ENCODE measurements at places on chromosomes 7 and 10.

DNA sequence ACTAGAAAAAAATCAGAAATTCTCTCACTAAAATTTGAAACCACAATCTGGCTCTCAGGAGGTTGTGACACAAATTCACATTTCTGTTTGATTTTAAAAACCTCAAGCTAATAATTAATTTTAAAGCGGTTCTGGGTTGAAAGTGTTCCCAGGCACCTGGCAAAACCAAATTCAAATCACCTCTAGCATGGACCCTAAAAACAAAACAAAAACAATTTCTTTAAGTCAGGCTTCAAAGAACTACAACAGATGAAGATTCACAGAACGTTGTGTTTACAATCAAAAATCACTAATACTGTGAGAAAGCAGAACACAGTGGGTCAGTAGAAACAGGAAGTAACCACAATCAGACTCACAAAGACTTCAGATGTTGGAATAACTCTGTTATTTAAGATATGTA is 7.2 kb upstream of the RELN start:
- no peak for DNase-seq

DNA sequence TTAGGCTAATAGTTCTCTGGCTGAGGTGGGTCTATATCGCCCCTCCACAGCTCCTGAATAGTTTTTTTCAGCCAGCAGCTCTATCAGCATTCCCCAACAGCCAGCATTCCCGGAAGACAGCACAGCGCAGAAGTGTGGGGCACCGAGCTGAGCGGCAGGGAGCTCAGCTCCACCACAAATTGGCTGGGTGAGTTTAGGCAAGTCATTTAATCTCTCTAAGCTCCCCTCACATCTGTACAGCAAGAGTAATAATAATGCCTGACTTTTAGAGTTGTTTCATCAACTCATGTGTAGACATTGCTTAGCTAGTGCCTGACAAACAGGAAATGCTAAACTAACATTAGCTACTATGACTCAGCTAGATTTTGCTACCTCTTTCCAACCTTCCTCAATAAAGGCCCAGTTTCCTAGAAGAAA is 247.9 kb upstream of the PTN start:
- DNase-seq: no peak

- DNase-seq: no peak
Measured at GRCh38 chr7:97079300-97079699, 38.2 kb upstream of the SDHAF3 start.

GRCh38 chr10:31792745-31793144 is 135.9 kb downstream of the ARHGAP12 start:
- no peak for DNase-seq

DNA sequence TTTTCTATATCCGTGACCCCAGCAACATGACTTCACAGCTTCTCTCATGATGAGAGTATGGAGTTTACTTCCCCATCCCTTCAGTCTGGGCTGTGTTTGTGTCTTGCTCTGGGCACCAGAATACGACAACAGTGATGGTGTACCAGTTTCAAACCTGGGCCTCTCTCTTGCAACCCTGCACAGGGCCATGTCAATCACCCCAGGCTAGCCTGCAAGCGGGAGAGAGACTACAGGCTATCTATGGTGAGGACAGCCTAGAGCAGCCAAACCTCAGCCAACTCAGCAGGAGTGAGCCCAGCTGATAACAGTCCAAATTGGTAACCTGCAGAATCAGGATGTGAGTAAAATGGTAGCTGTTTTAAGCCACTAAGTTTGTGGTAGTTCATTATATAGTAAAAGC is 235.8 kb downstream of the CHCHD3 start:
- DNase-seq: no peak

DNA sequence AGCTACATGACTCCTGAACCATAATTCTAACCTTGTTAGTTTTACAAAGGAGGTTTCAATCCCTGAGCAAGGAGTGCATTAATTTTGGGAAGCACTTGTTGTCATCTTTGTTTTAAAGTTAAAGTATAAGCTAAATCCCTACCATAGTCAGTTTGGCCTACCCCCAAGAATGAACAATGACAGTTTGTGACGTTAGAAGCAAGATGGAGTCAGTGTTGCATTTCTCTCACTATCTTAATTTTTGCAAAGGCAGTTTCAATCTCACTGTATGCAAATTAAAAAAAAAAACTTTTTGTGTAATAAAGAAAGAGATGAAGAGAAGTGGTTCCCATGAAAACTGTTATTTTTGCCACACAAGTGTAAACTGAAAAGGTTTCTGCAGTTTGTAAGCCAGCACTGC is 50.7 kb upstream of the PIK3AP1 start:
- no peak for DNase-seq

DNA sequence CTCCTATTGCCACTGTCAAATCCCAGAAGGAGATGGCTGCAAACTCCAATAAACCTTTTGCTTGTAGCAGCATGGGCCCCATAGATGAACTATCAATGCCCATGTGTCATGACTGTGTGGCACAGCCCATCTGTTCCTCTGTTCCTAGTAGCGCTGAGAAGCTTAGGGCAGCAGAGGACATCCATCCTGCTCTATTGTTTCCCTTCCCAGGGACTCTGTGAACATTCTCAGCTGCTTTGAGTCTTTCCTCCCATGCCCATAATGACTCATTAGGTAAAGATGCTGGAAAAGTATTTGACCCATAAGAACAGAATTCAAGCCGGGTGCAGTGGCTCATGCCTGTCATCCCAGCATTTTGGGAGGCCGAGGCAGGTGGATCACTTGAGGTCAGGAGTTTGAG is 28.3 kb downstream of the STMP1 start:
- DNase-seq: no peak

DNA sequence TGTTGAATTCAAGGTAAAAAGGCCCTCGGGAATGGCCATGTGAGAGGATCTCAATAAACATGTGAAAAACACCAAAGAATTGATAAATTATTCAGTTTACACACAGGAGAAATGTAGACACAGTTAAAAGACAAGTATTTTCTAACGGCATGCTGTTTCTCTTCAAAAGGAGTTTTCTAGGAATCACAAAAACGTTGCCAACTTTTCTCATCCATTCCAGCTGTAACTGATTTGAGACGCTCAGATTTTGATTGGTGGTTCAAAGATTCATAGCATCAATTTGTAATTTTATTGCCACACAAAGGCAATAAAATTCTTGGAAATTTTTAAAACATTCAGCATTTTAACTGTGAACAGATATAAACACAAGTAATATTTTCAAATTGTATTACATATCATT is 384.9 kb upstream of the PFKP start:
- no peak for DNase-seq

GRCh38 chr10:133245439-133246235 is 8.0 kb downstream of the VENTX start:
- DNase-seq: no peak

DNA sequence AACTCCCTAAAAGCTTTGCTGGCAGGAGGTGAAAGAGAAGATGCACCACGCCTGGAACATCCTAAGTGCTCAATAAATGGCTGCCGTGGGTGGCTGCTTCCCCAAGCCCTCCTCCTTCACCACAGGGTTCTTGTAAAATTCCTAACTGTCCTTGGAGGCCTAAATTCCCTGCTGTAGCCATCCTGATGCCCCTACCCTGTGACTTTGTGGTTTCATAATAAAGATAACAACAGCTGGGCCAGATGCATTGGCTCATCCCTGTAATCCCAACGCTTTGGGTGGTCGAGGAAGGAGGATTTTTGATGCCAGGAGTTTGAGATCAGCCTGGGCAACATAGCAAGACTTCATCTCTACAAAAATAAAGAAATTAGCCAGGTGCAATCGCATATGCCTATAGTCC is 341.8 kb downstream of the ANKRD30A start:
- DNase-seq: no peak

- DNase-seq: no peak
Measured at GRCh38 chr7:8228766-8229674, 32.9 kb downstream of the ICA1 start.

DNA sequence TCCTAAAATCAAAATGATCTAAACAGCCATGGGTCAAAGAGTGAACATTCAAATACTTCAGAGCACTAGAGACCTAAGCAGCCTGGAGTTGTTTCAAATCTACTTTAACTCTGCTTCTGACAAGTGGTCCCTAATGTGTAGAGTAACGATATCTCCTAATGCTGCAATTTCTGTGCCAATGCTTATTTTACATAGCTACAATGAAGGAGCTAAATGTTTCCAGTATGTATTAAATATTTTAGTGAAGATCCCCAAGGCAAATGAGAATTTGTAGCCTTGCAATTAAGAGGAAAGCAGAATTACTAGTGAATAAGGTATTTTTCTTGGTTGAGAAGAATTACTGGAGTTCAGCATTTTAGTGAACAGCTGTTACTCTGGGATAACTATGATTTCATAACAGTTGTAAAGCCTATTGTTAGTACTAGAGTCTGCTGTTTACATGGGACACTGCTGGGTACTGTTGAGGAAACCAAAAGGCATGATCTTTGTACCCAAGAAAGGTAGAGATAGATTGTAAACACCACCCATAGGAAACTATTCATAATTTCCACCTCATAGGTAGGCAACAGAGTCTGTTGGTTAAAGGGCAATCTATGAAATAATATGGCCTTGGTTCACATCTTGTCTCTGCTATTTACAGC is 271.9 kb downstream of the PLXDC2 start:
- no peak for DNase-seq

DNA sequence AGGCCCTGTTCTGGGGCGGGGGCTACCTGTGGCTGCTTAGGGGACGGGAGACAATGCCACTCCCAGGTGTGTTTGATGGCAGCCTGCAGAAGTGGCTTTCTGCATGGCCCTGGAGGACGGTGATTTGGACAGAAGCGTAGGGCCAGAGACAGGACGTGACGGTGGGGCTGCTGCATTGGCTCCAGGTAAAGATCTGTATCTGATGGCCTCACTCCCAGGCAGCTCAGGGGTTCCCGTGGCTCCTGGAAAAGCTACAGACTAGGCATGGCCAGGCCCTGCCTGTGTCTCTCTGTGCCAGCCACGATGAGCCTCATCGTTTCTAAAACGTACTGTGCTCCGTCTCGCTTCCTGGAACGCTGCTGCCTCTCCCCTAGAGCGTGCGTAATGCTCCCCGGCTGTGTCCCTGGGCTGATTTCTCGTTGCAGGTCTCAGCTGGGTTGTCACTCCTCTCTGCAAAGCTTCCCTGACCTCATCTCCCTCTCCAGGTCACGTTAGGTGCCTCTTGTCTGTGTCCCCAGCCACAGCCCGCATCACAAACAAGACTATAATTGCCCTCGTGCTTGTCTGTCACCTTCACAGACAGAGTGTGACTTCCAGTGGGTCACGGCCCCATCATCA is 12.6 kb downstream of the GTF2IRD1 start:
- no peak for DNase-seq

DNA sequence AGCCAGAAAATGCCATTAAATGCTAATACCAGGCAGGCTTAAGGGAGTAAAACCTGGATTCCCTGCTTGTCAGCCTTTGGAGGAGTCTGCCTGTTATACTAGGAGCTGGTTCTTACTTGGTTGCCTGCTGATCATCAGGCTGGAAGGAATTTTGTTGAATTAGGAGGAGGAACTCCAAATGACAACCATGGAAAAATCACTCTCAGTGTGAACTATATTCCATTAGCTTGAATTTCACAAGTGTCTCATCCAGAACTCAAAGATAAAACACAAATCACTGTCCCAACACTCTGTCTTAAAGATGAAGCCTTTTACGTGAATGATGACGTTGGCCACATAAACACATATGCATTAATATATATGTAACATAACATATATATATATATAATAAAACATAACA is 238.9 kb upstream of the PLXDC2 start:
- DNase-seq: no peak

DNA sequence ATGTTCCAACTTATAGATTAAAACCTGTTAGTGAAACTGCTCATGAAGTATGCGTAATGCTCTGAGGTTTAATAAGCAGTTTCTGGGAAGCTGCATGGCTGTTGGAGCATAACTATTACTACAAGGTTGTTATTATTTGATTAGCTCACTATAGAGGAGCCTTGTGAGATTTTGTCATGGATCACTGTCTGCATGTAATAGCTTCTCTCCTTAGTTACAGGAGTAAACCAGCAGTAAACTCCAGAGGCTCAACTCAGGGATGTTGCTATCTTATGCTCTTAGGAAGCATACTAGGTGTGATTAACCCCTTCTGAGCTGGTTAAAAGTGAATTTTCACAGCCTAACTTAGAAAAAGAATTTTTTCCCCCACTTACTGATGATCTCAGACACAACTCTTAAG is 63.6 kb upstream of the IFRD1 start:
- DNase-seq: no peak

DNA sequence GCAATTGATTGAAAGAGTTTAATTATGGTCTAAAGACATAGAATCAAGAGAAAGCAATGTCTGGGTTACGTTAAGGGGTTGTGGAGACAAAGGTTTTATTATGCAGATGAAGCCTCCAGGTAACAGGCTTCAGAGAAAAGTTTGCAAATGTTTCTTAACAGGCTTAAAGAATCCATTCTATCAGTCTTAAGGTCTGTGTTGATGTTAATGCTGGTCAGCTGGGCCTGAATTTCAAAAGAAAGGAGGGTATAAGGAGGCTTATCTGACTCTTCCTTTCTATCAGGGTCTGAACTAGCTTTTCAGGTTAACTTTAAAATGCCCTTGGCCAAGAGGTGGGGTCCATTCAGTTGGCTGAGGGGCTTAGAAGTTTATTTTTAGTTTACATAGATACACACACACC is 1004.5 kb upstream of the C7orf33 start:
- DNase-seq: no peak

DNA sequence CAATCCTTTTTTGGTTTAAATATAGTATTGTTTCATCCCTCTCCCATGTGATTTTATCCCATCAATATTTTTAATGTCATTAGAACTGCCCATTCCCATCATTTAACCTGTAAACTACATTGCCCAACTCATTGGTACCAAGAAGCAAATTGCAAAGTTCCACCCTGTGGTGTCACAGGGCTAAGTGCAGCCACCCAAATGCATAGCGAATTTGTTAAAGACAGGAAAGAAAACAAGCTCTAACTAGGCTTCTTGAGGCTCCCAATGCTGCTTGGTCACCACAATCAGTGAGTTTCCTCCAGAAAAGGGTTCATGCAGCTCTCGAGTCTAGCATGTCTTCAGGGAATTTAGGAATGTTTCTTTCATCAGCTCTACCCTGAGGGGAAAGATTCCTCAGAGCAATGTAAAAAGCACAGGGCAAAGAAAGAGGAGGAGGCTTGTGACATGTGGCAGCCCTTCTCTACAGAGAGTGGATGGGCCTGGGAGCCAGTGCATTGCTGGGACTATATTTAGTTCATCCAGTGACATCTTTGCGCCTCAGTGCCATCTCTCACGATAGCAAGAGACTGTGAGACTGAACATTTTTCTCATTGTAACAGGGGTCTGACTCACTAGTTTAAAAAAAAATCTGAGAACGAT is 58.1 kb downstream of the CAV1 start:
- no peak for DNase-seq

DNA sequence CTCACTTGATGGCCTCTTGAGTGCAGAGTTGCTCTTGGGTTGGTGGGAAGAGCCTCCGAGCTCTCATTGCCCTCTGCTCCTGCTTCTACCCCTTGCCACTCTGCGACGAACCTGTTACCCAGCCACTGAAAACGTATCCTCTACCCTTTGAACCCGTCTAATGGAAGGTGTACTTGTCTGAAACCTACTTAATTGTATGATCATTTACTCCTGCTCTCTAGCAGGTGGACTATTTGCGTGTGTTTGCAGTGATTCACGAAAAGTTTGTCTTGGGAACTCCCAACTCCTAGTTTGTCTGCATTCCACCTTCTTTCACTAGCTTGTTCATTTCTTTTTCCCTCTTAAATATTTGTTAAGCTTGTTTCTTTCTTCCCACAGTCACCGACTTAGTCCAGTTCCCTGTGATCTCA is 503 bp downstream of the CROT start:
- DNase-seq: no peak

- DNase-seq: no peak
Measured at GRCh38 chr7:127920787-127921438, 110.3 kb downstream of the LRRC4 start.

- no peak for DNase-seq
Measured at GRCh38 chr7:97024209-97025129, at the start of gene DLX5. Gene DLX5 (minus strand): TSS chr7:97024831. CDS start chr7:97024623, 208 bp downstream.
